ENCODE measurements at places on chromosomes 5 and 9. TPM values are rescaled to one million over a fixed set of nuclear protein-coding genes. Genes with fewer than 3 reads are reported as not detected.

GRCh38 chr9:111598733-111599091 lies 735 bp downstream of the PTGR1 start:
- peaks cover 4% of the 10 kb centered on the region for H3K27me3 ChIP-seq
- DNase-seq = no peak
- H3K4me1 ChIP-seq = peaks cover 27% of the 10 kb centered on the region
- peak overlapping the region; percentile 67 for H3K27ac ChIP-seq
- peaks cover 8% of the 10 kb centered on the region for H3K36me3 ChIP-seq

- H3K36me3 ChIP-seq = peaks cover 4% of the 10 kb centered on the region
- no peak overlapping the region for H3K27ac ChIP-seq
- no peak for DNase-seq
- no peak overlapping the region for H3K4me3 ChIP-seq
- peaks cover 2% of the 10 kb centered on the region for H3K4me1 ChIP-seq
- H3K27me3 ChIP-seq = no peaks in the 10 kb centered on the region
These were observed 116.0 kb downstream of the UNC13B start for GRCh38 chr9:35277628-35278359.

TEX48 gene
- total RNA-seq = not detected

IER5L gene
- total RNA-seq = 21.8 TPM

CARD6 gene
- total RNA-seq = 0.74 TPM

DNA sequence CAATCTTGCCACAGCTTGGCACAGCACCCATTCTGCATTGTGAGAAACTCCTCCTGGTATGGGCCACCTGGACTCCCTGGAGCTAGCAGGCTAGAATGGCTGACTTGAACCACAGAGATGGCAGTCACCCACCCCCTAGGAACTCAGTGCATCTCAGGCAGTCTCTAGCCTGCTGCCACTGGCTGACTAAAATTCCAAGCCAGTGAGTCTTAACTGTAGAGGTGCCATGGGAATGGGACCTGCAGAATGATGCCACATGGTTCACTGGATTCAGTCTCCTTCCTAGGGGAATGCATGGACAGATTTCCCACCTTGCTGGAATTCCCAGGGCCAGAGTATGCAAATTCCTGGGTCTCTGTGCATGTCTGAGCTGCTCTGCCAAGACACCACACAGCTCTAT lies 382.9 kb downstream of the MAN2A1 start:
- no peak overlapping the region for H3K4me3 ChIP-seq
- H3K36me3 ChIP-seq = peaks cover 3% of the 10 kb centered on the region
- no peak for DNase-seq
- H3K4me1 ChIP-seq = no peaks in the 10 kb centered on the region
- no peak overlapping the region for H3K27ac ChIP-seq
- H3K27me3 ChIP-seq = no peaks in the 10 kb centered on the region

DAB2IP gene
- total RNA-seq = 67.8 TPM

IL12B gene
- total RNA-seq = not detected

C5orf46 gene
- not detected for total RNA-seq

GRCh38 chr5:137440795-137441194 lies 58.3 kb downstream of the SPOCK1 start:
- H3K27me3 ChIP-seq = peaks cover 42% of the 10 kb centered on the region
- DNase-seq = no peak
- H3K4me1 ChIP-seq = no peaks in the 10 kb centered on the region
- no peak overlapping the region for H3K4me3 ChIP-seq

IL3 gene
- total RNA-seq = not detected

DNA sequence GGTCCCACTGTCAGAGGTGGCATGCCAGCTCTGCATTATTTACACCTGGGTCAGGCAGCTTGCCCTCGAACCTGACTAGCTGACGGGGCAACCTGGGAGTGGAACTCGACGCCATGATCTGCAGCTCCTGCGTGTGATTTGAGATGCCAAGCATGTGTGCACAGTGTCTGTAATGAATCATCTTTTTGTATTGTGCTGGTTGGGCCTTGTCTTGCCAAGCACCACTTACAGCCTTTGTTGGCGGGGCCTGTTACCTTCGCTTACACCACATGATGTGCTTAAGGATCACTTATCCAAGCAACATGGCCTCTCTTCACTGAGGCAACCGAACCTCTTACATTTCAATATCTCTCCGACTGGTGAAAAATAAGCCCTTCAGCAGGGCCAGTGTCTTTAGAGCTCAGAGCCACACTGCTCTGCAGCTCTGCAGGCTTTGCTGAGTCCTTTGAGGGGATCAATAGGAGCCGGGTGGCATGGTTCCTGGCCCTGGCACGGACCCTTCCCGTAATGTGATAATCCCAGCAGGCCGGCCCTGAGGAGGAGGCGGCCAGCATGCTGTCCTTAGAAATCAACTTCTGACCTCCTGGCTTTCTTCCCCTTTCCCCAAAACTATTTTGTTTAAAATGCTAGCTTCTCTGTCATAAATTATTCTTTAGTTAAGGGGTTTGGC lies 297.7 kb upstream of the CD180 start:
- H3K4me1 ChIP-seq = peaks cover 2% of the 10 kb centered on the region
- DNase-seq = no peak
- H3K27me3 ChIP-seq = no peaks in the 10 kb centered on the region
- H3K27ac ChIP-seq = no peak overlapping the region
- no peak overlapping the region for H3K4me3 ChIP-seq
- no peaks in the 10 kb centered on the region for H3K36me3 ChIP-seq

DNA sequence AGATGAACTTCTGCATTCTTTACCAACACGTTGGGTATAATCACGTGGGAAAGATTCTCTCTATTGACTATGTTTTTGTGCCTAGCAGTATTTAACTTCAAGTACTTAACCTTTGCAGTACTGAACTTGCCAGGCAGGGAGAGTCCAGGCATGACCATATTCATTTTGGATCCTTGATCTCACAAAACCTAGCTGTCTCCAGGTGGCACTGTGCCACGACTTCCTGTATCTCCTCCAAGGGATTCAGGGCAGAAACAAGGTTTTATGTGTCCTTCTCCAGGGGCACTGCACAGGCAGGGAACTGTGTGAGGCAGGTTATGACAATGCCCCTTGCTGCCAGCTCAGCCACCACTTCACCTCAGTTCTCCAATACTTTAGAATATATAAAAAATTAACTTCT lies 11.7 kb upstream of the IFNA5 start:
- H3K27ac ChIP-seq = no peak overlapping the region
- H3K4me3 ChIP-seq = no peak overlapping the region
- DNase-seq = no peak
- no peaks in the 10 kb centered on the region for H3K36me3 ChIP-seq
- peaks cover 34% of the 10 kb centered on the region for H3K27me3 ChIP-seq

KIAA1191 gene
- total RNA-seq = 109 TPM

- DNase-seq = no peak
- H3K36me3 ChIP-seq = no peaks in the 10 kb centered on the region
- no peaks in the 10 kb centered on the region for H3K4me1 ChIP-seq
- H3K27me3 ChIP-seq = peaks cover 8% of the 10 kb centered on the region
- no peak overlapping the region for H3K27ac ChIP-seq
These were observed 25.5 kb downstream of the FOXI1 start for GRCh38 chr5:170131235-170131634.

- no peak overlapping the region for H3K4me3 ChIP-seq
- H3K27ac ChIP-seq = no peak overlapping the region
- DNase-seq = no peak
- peaks cover 12% of the 10 kb centered on the region for H3K27me3 ChIP-seq
- H3K36me3 ChIP-seq = no peaks in the 10 kb centered on the region
These were observed 35.9 kb upstream of the FBP1 start for GRCh38 chr9:94675008-94675881.

DNA sequence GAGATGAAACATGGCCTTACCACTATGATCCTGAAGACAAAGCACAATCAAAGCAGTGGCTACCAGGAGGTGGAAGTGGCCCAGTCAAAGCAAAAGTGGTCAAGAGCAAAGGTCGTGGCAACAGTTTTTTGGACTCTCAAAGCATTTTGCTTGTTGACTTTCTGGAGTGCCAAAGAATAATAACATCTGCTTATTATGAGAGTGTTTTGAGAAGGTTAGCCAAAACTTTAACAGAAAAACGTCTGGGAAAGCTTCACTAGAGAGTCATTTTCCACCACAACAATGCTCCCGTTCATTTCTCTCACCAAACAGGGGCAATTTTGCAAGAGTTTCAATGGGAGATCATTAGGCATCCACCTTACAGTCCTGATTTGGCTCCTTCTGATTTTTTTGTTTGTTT lies 33.6 kb upstream of the MAMDC2 start:
- no peak overlapping the region for H3K4me3 ChIP-seq
- DNase-seq = no peak
- no peaks in the 10 kb centered on the region for H3K27me3 ChIP-seq
- H3K36me3 ChIP-seq = no peaks in the 10 kb centered on the region
- H3K4me1 ChIP-seq = no peaks in the 10 kb centered on the region
- H3K27ac ChIP-seq = no peak overlapping the region

DNA sequence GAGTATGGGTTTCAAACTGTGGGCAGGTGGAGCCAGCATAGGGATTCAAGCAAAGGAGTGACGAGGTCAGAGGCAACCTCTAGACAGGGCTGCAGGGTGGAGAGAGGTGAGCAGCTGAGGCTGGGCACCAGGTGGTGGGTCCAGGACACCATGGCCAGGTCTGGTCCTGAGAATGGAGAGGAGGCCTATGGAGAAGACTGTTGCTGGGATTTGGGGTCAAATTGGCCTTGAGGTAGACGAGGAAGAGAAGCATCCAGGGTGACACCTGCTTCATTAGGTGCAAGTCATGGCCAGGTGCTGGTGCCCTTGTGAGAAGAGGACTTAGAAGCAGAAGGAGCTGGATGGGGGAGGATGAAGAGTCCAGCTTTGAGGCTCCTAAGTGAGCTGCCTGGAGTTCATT lies 99.6 kb downstream of the NSG2 start:
- H3K4me3 ChIP-seq = no peak overlapping the region
- peaks cover 36% of the 10 kb centered on the region for H3K27me3 ChIP-seq
- no peak for DNase-seq
- no peaks in the 10 kb centered on the region for H3K4me1 ChIP-seq
- H3K36me3 ChIP-seq = no peaks in the 10 kb centered on the region

DNA sequence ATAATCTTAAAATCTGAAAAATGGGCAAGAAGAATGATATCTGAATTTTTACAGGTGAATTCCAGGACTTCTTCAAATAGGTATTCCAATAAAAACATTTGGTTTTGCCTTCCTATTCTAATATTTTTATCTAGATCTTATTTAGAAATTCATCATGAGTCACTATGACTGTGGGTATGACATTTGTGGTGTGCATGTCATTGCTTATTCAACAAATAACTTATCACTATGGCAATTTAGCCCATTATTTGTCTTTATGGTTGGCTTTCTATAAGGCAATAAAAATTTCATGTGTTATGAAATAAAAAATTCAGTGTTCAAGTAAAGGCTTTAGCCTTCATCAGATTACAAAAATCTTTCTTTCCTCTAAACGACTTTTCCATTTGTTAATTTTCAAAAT lies 1139.6 kb upstream of the NUDT12 start:
- no peak overlapping the region for H3K27ac ChIP-seq
- no peak overlapping the region for H3K4me3 ChIP-seq
- peaks cover 1% of the 10 kb centered on the region for H3K36me3 ChIP-seq
- H3K27me3 ChIP-seq = no peaks in the 10 kb centered on the region

HSD17B4 gene
- 285 TPM for total RNA-seq

- no peak overlapping the region for H3K4me3 ChIP-seq
- peaks cover 5% of the 10 kb centered on the region for H3K4me1 ChIP-seq
- H3K27ac ChIP-seq = no peak overlapping the region
- no peak for DNase-seq
- no peaks in the 10 kb centered on the region for H3K36me3 ChIP-seq
These were observed 14.5 kb downstream of the ADAM19 start for GRCh38 chr5:157561110-157561509.

DNA sequence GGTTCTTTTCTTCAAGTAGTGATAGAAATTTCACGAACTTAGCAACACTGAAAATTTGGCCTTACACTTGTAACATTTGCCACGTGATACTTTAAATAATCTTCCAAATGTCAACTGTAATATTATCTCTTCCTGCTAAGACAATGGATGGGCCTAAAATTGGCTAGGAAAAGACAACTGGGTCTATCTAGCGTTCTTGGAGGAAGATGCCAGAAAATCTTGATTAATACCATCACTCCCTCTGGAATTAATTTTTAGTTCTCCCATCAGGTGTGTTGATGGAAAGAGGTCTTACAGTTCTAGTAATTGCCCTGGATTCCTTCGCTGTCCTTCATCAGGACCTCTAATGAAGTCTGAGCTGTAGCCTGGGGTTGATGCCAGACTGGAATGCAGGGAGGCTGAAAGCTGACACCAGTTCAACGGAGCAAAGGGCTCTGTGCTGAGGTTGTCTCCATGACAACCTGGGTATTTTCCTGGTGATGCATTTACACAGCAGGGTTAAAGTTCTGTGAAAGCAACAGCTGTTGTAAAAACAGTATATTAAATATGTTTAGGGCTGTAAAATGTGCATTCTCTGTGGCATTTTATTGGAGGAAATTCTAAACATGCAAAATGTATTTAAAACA lies 92.3 kb downstream of the GAS1 start:
- H3K4me3 ChIP-seq = no peak overlapping the region
- no peaks in the 10 kb centered on the region for H3K36me3 ChIP-seq
- H3K27me3 ChIP-seq = peaks cover 5% of the 10 kb centered on the region

DNA sequence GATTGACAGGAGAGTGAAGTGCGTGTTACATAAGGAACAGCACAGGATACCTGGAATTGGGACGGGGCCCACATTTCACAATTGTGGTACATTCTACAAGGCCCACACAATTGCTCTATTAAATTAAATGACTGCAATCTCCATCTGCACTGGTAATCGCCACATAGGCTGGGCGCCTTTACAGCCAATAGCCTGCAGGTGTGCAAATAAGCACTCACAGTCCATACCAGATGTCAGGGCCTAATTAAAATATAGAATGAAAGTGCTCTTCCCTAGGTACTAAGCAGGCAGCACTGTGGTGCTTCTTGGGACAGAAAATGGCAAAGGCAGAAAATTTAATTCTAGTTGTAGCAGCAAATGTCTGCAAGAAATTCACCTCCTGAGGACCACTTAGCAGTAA lies 82.7 kb downstream of the ATP10B start:
- peaks cover 4% of the 10 kb centered on the region for H3K4me1 ChIP-seq
- H3K36me3 ChIP-seq = no peaks in the 10 kb centered on the region
- no peaks in the 10 kb centered on the region for H3K27me3 ChIP-seq
- H3K27ac ChIP-seq = no peak overlapping the region

DNA sequence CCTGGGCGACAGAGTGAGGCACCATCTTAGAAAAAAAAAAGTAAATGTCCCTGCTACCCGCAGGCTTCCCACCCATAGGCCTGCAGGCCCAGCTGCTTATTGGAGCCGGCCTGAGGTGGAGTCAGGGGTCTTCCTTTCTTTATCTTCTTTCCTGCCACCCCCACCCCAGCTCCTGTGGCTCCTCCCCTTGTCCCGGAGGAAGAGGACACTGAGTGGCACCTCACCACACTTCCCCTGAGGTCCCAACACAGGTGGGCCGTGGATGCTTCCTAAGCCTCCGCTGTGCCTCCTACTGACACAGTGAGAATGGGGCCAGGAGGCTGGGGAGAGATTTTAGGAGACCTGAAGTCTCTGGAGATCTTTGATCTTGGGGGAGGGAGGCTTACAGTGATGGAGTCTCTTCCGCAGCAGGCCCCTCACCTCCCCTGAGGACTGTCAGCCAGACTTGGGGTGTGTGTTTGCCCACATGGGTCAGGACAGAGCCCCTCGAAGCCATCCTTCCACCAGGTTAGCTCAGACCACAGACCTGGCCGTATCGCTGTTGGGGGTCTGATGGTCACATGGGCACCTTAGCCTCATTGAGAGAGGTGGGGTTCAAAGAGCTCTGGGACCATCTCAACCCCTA lies 135.4 kb upstream of the IER5L start:
- H3K4me3 ChIP-seq = no peak overlapping the region
- H3K27ac ChIP-seq = no peak overlapping the region
- H3K4me1 ChIP-seq = peaks cover 6% of the 10 kb centered on the region
- peak; percentile 4 for DNase-seq
- H3K36me3 ChIP-seq = no peaks in the 10 kb centered on the region

ADCY2 gene
- 8.7 TPM for total RNA-seq

ASS1 gene
- total RNA-seq = 7.7 TPM

GRCh38 chr5:139904566-139904815 lies 108.9 kb downstream of the PSD2 start:
- peaks cover 3% of the 10 kb centered on the region for H3K4me1 ChIP-seq
- no peaks in the 10 kb centered on the region for H3K36me3 ChIP-seq
- H3K27ac ChIP-seq = no peak overlapping the region
- no peak for DNase-seq
- peaks cover 46% of the 10 kb centered on the region for H3K27me3 ChIP-seq
